ENCODE measurements at places on chromosomes 7 and 10. TPM values are rescaled to one million over a fixed set of nuclear protein-coding genes. Genes with fewer than 3 reads are reported as not detected.

GRCh38 chr7:17593819-17594419, 295.5 kb downstream of the AHR start:
- no peak for DNase-seq

GRCh38 chr7:39531818-39532217, 34.4 kb upstream of the YAE1 start:
- DNase-seq, result no peak

DNA sequence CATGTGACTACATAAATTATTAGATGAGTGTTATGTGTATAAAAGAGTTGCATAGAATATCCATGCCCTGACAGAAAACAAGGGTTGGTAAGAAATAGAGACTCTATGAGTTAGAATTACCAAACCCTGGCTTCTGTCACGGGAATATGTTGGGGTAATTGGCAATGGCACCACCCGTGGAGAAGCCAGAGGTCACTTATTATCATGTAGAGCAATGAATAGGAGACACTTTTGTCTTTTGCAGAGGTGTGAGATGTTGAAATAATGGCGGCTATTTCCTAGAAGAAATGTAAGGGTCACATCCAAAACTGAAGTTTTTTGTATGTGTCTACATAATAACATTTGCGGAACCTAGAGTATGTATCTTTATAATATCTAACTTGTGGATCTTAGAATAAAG, 35.3 kb downstream of the ABCB5 start:
- no peak for DNase-seq

DNA sequence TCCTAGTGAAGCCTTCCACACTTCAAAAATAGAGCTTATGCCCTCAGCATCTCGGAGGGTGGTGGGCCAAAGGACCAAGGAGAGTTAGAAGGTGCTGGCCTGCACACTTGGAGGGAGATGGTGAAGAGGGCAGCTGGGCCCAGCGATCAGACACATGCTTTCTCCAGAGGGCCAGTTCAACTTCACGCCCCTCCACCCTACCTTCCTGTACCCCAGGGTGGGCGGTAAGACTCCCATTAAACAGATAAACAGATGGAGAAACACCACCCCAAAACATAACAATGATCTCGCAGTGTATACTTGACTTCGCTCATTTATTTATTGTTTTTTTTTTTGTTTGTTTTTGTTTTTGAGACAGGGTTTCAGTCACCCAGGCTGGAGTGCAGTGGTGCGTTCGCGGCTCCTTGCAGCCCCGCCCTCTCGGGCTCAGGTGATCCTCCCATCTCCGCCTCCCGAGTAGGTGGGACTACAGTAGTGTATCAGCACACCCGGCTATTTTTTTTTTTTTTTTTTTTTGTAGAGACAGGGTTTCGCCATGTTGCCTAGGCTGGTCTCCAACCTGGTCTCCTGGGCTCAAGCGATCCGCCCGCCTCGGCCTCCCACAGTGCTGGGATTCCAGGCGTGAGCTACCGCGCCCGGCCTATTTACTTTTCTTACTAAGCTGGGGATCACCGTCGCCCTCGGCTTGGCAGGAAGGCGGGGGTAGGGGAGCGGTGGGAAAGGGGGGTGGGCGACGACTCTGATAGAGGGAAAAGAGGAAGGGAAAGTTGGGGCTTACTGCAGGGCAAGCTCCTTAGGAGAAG, 1.8 kb downstream of the C10orf95 start:
- DNase-seq, result no peak

DNA sequence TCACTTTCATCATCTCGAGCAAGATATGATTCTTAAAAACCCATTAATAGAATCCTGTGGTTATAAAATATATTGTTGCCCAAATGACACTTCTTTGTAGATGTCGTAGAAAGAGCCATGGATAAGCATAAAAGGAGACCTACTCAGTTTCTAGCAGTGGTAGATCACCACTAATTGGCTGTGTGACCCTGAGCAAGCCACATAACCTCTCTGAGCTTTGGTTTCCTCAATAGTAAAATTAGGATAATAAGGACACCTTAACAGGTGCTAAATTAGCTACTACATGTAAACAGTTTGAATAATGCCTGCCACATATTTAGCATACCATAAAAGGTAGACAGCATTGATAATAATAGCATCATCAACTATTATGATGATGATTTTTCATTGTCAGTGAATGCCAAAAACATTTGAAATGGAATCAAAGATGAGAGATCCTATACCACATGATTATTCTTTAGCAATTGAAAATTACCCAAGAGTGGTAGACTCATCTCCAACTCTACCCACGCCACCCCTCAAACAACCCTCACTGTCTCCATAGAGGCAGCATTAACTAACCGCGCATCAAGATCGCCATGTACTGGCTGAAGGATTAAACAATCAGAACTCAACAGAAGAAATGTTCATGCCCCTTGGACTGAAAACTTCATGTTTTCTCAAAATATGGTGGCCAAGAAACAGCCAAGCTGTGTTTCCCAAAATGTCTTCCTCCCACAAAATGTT, 45.8 kb downstream of the CHST15 start:
- DNase-seq, result no peak

DNA sequence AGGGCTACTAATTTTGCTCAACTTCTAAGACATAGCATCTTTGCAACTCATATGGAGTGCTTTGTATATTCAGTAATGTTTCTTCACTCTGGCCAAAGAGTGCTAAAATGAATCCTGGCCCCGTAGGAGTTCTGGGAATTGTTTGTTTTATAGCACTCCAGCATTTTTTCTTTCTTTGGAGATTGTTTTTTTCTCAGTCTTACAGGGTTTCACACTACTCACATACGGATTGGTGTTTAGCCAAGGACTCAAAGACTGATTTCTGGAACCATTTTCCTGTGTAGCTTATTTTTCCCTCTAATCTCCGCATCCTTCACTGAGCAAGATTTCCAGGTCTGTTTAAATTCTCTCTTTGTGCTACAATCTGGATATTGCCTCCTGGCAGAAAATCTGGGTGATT, 6.4 kb downstream of the TAS2R41 start:
- DNase-seq, result no peak

GRCh38 chr10:24993237-24993958, 22.6 kb downstream of the ENKUR start:
- DNase-seq, result no peak

DNA sequence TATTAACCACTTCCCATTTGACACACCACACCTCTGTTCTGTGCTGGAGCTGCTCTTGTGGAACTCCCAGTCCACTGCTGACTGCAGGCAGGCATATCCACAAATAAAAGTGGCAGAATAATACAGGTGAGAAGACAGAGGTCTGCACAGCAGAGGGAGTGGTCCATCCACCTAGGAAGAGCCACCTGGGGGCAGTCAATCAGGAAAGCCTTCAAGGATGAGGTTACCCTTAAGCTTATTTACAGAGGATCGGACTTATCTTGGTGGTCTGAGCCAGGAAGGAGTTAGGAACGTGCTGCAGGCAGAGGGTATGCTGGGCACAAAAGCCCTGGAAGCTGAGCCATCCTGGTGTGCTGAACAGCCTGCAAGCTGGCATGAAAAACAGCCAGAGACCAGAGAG, 78.7 kb downstream of the FRMPD2 start:
- DNase-seq, result no peak

DNA sequence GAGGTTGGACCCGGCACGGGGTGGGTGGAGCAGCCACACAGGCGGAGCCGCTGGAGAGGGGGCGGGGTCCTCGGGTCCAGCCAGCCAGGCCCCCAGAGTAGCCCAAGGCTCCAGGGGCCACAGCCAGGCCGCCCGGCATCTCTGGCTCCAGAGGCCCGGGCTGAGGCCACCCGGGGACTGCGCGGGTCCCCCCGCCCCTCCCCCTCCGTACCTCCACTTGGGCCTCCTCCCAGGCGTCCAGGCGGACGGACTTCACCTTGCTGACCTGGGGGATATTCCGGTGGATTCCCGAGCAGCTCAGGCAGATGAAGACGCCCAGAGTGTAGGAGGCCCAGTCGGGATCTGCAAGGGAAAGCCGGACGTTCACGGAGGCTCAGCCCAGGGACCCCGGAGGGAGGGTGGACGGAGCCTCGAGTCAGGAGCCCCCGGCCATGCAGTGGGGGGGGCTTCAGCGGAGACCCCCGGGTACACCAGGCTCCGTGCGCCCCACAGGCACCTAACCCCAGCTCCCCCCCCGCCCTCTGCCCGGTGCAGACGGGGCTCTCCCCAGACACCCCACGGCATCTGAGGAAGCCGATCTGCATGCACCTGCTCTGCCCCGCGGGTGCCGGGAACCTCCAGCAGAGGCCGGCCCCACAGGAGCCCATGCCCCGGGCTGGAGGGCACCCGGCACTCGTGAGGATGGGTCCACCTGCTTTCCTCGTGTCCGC, 19.2 kb downstream of the ADAP1 start:
- no peak for DNase-seq

The NPFFR1 gene
- not detected for polyA plus RNA-seq

The MUC12 gene
- 2.8 TPM for polyA plus RNA-seq

The DOCK1 gene
- 47.2 TPM for polyA plus RNA-seq

The INMT gene
- 6.6 TPM for polyA plus RNA-seq
